Heart left ventricle (tissue), 16 donors: ENCODE measurements at places on chromosomes 6 and 20. TPM values are rescaled to one million over a fixed set of nuclear protein-coding genes. Genes with fewer than 3 reads are reported as not detected.

GRCh38 chr20:2778602-2779321, 21.7 kb downstream of the CPXM1 start:
- H3K4me1 ChIP-seq: no peaks in the 10 kb centered on the region
- H3K27ac ChIP-seq: no peak overlapping the region
- H3K27me3 ChIP-seq: no peaks in the 10 kb centered on the region
- no peaks in the 10 kb centered on the region for H3K36me3 ChIP-seq
- no peak overlapping the region for H3K4me3 ChIP-seq
- no peak for DNase-seq

DNA sequence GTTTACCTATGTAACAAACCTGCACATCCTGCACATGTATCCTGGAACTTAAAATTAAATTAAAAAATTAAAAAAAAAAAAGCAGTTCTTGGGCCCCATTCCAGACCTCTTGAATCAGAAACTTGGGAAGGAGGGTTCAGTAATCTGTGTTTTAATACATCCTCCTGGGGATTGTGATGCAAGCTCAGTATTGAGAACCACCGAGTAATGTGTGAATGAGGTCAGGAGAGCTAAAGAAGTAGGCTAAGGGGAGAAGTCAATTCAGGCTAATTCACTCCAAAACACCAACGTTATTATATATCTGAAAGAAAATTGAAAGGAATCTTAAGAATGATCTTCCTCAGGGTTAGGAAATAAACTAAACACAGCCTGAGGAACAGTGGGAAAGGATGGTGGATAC, 120.4 kb downstream of the RNF144B start:
- no peaks in the 10 kb centered on the region for H3K27me3 ChIP-seq
- no peaks in the 10 kb centered on the region for H3K4me1 ChIP-seq
- H3K4me3 ChIP-seq: no peak overlapping the region
- H3K27ac ChIP-seq: no peak overlapping the region
- no peaks in the 10 kb centered on the region for H3K36me3 ChIP-seq

Gene PSORS1C1
- total RNA-seq: 5.5 TPM

Gene EGFL8
- total RNA-seq: 8.1 TPM
